ENCODE measurements at places on chromosomes 13 and 19.

GRCh38 chr13:99967869-99968520 lies 3.6 kb downstream of the ZIC5 start:
- no peak for DNase-seq

- DNase-seq = no peak
Measured at GRCh38 chr19:55550321-55550650, 4.9 kb upstream of the SBK3 start.

- DNase-seq = no peak
Measured at GRCh38 chr13:101452519-101453485, at the start of gene ITGBL1. Gene ITGBL1, plus strand, starts transcription at chr13:101452675. Its CDS starts 159 bp downstream, at chr13:101452834.

DNA sequence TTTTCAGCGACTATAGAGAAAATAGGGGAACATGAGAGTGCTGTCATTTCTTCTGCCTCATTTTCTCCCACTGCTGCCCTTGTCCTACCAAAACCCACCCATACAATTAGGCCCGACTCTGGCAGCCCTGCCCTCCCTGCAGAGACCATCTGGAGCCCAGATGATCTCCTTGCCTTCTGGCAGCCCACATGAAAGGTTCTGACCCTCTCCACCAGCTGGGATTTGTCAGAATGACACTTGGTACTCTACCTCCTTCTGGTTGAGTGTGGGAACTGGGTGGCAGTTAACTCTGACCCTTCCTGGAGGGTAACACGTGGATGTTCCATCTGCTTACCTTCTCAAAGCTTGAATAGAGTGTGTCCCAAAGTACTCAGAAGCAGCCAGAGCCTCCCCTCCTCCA lies 21.0 kb upstream of the SIAH3 start:
- DNase-seq = no peak

GRCh38 chr13:37597477-37598025 lies 1.0 kb downstream of the POSTN start:
- DNase-seq = no peak

- DNase-seq = no peak
Measured at GRCh38 chr19:4906963-4907362, 2.3 kb upstream of the UHRF1 start.

GRCh38 chr13:58876473-58876872 lies 1244.9 kb downstream of the PCDH17 start:
- no peak for DNase-seq

- DNase-seq = no peak
Measured at GRCh38 chr13:41465898-41466320, 8.6 kb downstream of the RGCC start.

DNA sequence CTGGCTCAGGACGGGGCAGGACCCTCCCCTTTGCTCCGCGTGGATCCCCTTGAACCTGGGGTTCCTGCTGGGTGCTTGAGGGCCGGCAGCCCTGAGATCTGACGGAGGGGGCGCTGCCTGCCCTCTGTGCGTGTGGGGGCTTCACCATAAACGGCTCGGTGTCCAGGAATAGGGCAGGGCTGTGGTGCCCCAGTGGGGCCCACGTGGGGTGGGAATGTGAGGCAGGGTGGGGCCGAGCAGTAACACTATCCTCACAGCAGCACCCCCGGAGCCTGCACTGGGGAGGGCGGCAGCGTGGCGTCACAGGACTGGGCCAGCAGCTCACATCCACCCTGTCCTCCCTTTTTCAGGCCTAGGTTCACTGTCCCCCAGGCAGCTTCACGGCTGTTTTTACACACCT lies 38.0 kb downstream of the GAS6 start:
- DNase-seq = no peak

DNA sequence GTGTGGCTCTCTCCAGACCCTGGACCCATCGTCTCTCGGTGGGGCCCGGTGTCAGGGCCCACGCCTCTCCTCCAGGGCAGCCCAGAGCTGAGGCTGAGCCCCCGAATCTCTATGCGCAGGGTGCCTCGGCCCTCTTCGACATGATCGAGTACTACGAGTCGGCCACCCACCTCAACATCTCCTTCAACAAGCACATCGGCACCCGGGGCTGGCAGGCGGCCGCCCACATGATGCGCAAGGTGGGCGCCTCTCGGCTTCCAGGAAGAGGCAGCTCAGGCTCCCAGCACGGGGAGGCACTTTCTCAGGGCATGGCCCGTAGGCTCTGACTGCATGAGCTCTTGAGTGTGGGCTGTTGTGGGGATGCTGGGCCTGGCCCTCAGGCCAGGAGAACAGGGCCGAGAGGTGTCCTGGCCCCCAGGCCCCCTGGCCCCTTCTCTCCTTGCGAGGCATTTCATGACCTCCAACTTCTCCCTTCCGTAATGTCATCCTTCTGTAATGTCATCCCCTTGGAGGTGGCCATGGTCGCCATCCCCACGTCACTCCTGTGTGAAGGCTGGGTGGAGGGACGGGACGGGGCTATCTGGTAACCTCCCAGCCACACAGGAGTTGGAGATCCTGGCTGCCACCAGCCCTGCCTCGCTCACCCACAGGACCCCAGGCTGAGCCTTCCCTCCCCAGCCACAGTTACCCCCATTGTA lies 19.4 kb downstream of the NKPD1 start:
- DNase-seq = no peak

DNA sequence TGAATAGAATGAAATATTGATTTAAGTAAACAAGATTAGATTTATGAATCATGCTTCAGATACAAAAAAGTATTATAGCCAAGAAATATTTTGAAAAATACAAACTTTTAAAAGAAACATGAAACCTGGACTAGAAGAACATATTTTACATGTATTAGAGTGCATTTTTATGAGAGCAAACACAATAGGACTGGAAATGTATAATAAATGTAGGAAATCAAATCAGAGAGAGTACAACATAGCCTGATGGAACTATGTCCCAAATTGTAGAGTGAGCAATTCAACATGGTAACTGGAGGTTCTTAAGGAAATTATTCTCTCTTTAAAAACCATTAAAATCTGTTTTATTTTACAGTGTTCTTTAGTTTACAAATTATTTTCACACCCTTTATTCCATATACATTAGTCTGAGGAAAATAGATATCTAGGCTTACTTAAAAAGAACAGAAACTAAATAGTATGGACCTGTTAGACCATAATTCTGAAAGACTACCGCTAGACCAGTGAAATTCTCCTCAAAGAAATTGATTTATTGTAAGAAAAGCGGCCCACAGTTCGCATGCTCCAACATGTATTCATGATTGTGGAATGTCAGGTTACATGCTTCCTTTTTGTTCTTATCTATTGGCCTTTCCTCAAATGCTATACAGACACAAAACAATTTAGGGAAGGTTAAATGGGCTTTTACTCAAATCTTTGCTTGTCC lies 1526.5 kb upstream of the SLC10A2 start:
- no peak for DNase-seq

DNA sequence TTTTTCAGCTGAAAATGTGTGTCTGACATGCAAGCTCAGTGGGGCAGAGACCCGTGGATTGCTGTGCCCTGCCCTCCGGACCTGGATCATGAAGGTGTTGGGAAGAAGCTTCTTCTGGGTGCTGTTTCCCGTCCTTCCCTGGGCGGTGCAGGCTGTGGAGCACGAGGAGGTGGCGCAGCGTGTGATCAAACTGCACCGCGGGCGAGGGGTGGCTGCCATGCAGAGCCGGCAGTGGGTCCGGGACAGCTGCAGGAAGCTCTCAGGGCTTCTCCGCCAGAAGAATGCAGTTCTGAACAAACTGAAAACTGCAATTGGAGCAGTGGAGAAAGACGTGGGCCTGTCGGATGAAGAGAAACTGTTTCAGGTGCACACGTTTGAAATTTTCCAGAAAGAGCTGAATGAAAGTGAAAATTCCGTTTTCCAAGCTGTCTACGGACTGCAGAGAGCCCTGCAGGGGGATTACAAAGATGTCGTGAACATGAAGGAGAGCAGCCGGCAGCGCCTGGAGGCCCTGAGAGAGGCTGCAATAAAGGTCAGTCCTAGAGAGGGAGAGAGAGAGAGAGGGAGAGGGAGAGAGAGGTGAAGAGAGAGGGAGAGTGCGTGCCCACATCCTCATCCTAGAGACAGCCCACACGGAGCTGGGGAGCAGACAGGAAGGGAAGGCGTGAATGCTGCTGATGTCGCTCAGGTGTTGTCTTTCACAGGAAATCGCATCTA lies 5.1 kb upstream of the DCUN1D2 start:
- DNase-seq = no peak

GRCh38 chr13:82224806-82225205 lies 1657.5 kb downstream of the SLITRK1 start:
- DNase-seq = no peak

GRCh38 chr13:39452834-39453233 lies 150.2 kb downstream of the LHFPL6 start:
- DNase-seq = no peak

- no peak for DNase-seq
Measured at GRCh38 chr19:28420811-28421550, 792.0 kb downstream of the UQCRFS1 start.

Data from stimulated activated CD8-positive, alpha-beta memory T cell treated with anti-CD3 and anti-CD28 coated beads, Interleukin-15, amount 100 ng/mL, for 1 hour (primary cell).